NCI-H446 treated with DMSO at 0.1 percent for 48 hours (cell line): ENCODE measurements at places on chromosomes 11 and 22.
A peak's percentile ranks its signal among the peaks of the same experiment; 100 is the strongest.

DNA sequence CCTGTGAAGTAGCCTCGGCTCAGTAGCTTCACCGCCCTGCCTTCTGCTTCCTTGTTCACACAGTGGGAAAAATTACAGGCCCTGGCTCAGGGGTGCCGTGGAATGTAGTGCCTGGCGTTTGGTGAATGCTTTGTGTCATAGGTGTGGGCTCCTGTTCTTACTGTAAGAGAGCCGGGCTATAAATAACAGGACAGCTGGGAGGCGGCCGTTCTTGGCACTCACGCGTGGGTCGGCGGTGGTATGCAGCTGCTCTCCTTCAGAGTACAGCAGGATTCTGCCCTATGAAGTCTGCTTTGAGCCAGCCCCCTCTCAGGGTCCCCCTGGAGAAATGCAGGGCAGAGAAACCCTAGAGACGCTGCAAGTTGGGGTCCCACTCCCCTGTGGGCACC, 84.2 kb downstream of the CTTN start:
- DNase-seq: no peak

GRCh38 chr11:64608046-64608445, 17.0 kb downstream of the SLC22A12 start:
- no peak for DNase-seq

GRCh38 chr11:62033191-62034035, 66.0 kb upstream of the FTH1 start:
- no peak for DNase-seq

GRCh38 chr11:63682066-63683021, 1.0 kb downstream of the RTN3 start:
- DNase-seq: no peak

- DNase-seq: no peak
Measured at GRCh38 chr11:12330485-12331231, 46.7 kb upstream of the PARVA start.

DNA sequence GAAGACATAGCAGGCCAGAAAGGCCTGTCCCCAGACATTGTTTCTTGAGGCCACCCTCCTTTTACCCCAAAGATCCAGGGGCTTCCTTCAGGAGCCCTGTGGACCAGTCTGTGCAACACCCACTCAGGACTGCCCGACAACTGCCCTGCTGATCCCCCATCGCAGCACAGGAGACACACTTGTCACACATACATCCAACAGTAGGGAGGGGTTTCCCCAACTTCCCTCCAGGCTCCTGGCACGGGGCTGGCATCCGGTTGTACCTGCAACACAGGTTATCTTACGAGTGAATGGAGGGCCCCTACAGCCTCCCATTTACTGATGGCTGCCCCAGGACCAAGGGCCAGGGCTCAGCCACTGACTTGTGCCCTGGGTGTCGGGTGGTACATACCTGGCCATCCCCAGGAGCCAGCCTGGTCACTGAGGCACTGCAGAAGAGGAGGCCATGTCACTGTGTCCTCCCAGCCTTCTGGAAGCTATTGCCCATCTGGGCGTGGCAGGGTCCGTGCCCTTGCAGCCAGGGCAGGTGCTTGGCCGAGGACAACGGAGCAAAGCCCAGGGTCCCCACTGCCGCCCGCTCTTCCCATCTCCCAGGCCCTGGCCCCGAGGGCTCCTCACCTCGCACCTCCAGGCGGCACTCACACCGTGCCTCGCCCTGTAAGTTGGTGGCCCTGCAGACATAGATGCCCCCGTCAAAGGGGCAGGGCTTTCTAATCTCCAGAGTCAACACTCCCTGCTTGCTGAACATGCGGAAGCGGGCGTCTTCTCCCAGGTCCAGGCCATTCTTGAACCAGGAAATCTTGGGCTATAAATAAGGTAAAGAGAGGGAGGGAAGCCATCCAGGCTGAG, 20.8 kb downstream of the MYBPC3 start:
- DNase-seq: no peak

- peak; percentile 21 for DNase-seq
Measured at GRCh38 chr11:75867778-75868374, 52.9 kb downstream of the UVRAG start.

- DNase-seq: no peak
Measured at GRCh38 chr22:19213442-19214077, 35.0 kb upstream of the SLC25A1 start.

DNA sequence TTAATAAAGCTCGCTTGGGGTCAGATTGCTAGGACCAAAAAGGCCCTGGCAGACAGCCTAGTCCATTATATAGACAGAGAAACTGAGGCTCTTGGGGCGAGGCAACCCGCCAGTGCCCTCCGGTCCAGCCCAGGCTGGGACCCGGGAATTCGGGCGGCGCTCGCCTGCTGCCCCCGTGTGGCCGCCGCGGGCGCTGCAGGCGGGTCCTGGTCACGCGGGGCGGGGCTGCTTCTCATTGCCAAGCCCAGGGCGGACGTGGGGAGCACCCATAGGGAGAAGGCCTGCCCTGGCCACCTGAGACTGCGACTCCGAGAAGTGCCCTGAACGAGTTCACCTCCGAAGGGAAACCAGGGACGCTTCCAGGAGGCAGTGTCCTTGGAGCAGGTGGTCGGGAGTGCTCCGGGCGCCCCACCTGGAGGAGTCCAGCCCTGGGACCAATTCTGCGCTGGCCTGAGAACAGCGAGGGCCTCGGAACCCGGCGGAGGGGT, 36.0 kb upstream of the CSNK1E start:
- no peak for DNase-seq

DNA sequence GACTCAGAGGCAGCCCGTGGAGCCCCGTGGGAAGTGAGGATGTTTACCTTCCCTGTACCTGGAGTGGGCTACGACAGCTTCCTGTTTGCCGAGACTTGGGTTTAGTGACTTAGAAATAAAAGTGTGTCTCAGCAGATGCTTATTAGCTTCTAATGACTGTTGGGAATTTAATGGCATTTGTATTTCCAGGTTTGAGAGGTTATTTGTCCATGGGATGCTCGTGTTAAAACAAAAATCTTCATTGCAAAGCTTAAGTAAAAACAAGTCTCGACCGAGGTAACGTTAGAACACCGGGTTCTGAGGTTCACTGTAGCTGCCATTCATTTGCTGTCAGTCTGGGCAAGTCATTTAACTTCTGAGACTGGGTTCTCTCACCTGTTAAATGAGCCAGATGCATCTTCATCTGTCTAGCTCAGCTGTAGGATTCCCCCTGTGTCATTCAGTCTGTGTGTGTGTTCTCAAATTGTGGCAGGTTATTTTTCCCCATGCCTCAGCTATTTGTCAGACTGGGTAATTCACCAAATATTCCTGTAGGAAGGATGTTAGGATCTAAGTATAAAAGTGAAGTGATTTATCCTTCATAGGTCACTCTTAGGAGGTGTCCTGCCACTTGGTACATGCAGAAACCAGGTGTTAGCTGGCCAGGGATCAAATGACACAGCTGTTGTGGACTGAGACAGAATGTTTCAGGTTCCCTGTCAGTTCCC, 791 bp downstream of the EI24 start:
- no peak for DNase-seq

DNA sequence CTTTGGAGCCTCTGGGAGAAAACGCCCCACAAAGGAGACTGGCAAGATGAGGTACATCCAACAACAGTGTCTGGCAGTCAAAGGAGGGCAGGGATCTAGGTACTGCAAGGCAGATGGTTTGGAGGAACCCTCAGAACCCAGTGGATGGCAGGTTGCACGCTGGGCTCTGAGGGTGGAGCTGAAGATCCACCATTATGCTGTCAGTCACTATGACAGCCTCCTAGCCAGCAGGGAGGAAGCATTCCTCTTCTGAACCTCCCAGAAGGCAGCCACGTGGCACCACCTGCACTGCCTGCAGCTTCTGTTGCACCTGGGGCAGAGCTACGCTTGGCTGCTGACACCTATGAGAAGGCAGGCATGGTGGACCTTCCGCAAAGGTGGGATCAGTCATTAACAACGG, 40.2 kb downstream of the HTR3A start:
- no peak for DNase-seq

- DNase-seq: no peak
Measured at GRCh38 chr11:441418-442274, at the start of gene ANO9. ANO9 (minus strand) TSS chr11:442011; CDS start chr11:441926, 85 bp downstream.

DNA sequence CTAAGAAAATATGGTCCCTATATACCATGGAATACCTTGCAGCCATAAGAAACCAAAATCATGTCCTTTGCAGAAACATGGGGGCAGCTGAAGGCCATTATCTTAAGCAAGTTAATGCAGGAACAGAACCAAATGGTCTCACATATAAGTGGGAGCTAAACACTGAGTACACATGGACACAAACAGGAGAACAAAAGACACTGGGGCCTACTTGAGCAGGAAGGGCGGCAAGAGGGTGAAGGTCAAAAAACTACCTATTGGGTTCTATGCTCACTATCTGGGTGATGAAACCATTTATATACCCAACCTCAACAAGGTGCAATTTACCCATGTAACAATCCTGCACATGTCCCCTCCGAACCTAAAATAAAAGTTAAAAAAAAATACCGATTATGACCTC, 22.5 kb downstream of the GAS2 start:
- no peak for DNase-seq

DNA sequence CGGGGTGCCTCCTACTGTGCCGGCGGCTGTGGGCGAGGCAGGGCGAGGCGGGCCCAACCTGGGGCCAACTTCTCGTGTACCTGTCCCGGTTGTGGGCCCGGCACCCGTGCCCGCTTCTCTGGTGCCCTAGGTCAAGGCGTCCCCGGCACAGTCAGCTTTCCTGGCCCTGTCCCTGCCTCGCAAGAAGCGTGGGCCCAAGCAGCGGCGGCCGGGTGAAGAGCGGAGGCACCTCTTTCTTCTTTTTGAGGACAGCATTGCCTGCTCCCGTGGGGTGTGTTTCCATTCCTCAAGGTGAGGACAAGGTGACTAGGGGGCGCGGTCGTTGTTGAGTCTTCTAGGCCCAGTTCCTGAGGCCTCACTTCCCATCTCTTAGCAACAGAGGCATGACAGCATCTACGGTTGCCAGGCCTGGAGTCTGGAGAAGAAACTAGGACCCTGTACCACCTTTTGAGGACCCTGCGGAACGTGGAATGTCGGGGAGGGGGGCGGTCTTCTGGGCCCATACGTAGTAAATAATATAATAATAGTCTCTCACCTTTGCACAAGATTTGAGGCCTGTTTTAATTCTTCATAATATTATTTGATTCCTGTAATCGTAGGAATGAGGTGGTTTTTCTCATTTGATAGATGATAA, 418 bp downstream of the ACO2 start:
- no peak for DNase-seq

- DNase-seq: no peak
Measured at GRCh38 chr11:43101113-43101512, 210.7 kb upstream of the API5 start.

DNA sequence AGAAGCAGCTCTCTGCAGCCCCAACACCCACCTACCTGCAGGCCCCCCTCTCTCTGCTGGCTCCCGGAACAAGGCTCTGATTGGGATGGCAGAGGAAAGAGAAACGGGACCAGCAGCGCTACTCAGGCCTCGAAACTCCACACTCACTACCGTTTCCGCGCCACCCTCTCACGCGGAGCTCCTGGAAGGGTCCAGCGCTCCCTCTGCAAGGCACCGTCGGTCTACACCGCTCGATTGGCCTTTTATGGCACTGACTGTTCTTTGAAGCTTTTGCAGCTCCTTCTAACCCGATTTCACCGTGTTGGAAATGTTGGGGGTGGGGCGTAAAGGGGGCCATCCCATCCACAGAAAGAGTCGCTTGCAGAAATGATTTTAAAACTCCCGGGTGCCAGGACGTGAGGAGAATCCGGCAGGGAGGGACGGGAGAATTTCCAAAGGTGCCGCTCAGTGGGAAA, 323 bp upstream of the PANX1 start:
- DNase-seq: peak; percentile 31

GRCh38 chr22:41913842-41914534, 886 bp downstream of the SHISA8 start:
- no peak for DNase-seq

DNA sequence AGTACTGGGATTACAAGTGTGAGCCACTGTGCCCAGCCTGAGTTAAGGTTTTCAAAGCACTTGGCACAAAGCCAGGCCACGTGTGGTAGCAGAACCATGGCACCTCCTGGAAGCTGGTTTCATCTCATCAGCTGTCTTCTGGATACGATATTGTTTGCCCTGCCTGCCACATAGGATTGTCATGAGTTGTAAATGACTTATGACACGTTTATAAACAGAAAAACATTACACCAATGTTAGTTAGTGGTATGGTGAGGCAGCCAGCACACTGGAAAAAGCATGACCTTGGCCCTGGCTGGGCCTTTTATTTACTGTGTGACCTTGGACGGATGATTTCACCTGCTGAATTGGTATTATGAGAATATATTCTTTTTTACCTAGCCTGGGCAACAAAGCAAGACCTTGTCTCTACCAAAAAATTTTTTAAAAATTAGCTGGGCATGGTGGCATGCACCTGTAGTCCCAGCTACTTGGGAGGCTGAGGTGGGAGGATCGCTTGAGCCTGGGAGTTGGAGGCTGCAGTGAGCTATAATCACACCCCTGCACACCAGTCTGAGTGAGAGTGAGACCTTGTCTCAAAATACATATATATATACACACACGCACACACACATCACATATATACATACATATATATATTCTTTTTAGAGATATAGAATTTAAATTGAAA, 24.0 kb upstream of the MYH9 start:
- DNase-seq: no peak

- DNase-seq: no peak
Measured at GRCh38 chr11:86669424-86669823, 3.0 kb downstream of the ME3 start.

- DNase-seq: no peak
Measured at GRCh38 chr11:122979103-122979814, 2.4 kb downstream of the BSX start.
